Stimulated activated CD8-positive, alpha-beta memory T cell treated with anti-CD3 and anti-CD28 coated beads, Interleukin-15, amount 100 ng/mL, for 24 hours (primary cell): ENCODE measurements at places on chromosomes 12 and 14.

GRCh38 chr14:31941487-31941886, 135.6 kb upstream of the ARHGAP5 start:
- no peak for DNase-seq

GRCh38 chr14:47438650-47439140, 236.7 kb downstream of the MDGA2 start:
- DNase-seq = no peak

- DNase-seq = no peak
These were observed 189.3 kb downstream of the KCNA5 start for GRCh38 chr12:5232826-5233500.

DNA sequence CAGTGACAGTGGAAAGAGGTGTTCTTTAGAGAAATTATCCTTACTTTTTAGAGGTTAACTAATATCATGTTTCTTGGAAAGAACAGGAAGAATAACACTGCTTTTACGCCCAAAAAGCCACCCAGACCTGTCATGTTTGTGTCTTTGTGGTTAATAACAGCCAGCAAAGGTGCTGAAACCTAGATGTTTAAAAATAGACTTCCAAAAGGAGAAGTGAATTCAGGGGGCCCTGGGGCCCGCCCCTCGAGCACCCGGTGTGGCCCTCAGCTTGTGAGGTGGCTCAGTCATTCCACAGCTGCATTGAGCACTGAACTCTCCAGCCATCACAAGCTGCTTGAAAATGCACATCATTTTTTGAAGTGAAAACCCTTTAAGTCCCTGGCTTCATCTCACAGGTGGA, 20.8 kb upstream of the AMN start:
- DNase-seq = no peak

DNA sequence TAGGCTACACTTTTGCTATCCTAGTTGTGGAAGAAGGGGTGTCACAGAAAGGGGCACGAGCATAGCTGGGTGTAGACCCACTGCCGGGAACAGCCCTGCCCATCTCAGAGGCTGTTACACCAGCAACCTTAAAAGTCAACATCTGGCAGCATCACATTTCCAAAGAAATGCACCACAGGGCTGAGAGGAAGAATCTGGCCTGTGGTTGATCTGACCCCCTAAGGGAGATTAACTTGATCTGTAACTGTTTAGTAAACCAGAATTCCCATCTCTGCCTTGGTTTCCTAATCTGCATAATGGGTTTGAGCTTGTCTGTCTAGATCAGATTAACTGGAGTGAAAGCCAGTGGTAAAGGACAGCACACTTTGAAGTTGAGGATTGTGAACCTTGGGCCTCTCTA, 1.3 kb downstream of the LRP1-AS start:
- no peak for DNase-seq
